Esophagus mucosa (tissue), 1 donor: ENCODE measurements at places on chromosomes 1 and 21. TPM values are rescaled to one million over a fixed set of nuclear protein-coding genes. Genes with fewer than 3 reads are reported as not detected.

Gene C1orf141
- total RNA-seq: not detected

Gene CNKSR1
- 19.7 TPM for total RNA-seq

Gene RHOU
- total RNA-seq: 2.1 TPM

Gene NBPF14
- 24.5 TPM for total RNA-seq

Gene HTR6
- not detected for total RNA-seq

Gene LEFTY1
- not detected for total RNA-seq

Gene MASP2
- not detected for total RNA-seq

Gene FMN2
- not detected for total RNA-seq

Gene SAMSN1
- total RNA-seq: 2.2 TPM

Gene KDM5B
- total RNA-seq: 67.4 TPM

Gene TNNI3K
- total RNA-seq: not detected

Gene PPIAL4G
- not detected for total RNA-seq

Gene TMEM52
- total RNA-seq: 0.32 TPM

Gene SIK1
- 16.5 TPM for total RNA-seq

Gene FBXO44
- 6.4 TPM for total RNA-seq

Gene YBEY
- total RNA-seq: 11.9 TPM

Gene PDXK
- 134 TPM for total RNA-seq

Gene LYPLA2
- total RNA-seq: 48.9 TPM

Gene AKT3
- total RNA-seq: 4.1 TPM

Gene FABP3
- total RNA-seq: 0.36 TPM

Gene AMY2A
- not detected for total RNA-seq

Gene AQP10
- total RNA-seq: not detected

Gene SMCP
- not detected for total RNA-seq

Gene MPZ
- total RNA-seq: 1.4 TPM

Gene SHISA4
- 1.2 TPM for total RNA-seq

Gene TSPEAR
- total RNA-seq: 0.08 TPM

Gene LMOD1
- total RNA-seq: 4.1 TPM

Gene MRPS15
- total RNA-seq: 89.4 TPM

Gene LCE2B
- not detected for total RNA-seq

Gene BARHL2
- not detected for total RNA-seq

Gene NPHS2
- total RNA-seq: not detected

Gene OR14K1
- not detected for total RNA-seq

Gene DCDC2B
- total RNA-seq: not detected

Gene AADACL4
- not detected for total RNA-seq

Gene TIE1
- 4.1 TPM for total RNA-seq

Gene C1orf116
- total RNA-seq: 62.2 TPM
